Activated CD4-positive, alpha-beta T cell treated with anti-CD3 and anti-CD28 coated beads for 36 hours (primary cell): ENCODE measurements at places on chromosomes 3 and 15. TPM values are rescaled to one million over a fixed set of nuclear protein-coding genes. Genes with fewer than 3 reads are reported as not detected.

DNA sequence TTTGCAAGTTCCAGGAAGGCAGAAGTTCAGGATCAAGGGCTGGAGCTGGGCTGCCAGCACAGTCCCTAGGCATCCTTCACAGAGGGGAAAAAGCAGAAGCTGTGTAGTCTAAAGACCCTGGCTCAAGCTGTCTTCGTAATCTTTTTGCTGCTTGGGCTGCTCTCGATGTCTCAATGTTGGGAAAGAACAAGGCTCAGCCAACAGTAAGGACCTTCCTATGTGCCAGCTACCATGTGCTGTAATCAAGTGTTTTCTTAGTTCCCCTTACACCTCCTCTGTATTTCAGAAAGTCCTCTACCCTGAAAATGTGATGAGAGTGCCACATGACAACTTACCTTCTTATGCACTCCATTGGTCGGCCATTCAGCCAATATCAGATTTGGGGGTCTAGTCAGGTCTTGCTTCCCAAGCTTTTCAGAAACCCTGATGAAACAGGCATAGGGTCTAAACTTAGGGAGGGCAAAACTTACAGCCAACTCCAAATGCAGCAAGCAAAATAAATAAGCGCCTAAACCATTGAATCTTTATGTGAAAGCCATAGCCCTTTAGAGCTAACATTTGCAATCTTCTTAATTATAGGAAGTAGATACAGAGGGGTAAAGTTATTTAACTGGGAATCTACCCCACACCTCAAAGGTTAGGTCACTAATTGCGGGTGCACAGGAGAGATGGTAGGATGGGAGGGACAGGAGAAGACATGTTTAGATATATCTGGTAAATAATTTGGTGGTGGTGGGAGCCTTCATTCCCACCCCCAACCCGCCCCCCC lies 1.2 kb upstream of the EDEM1 start:
- no peaks in the 10 kb centered on the region for H3K27me3 ChIP-seq
- peak overlapping the region; percentile 99 for H3K4me3 ChIP-seq
- H3K36me3 ChIP-seq, result peaks cover 32% of the 10 kb centered on the region
- H3K4me1 ChIP-seq, result peaks cover 18% of the 10 kb centered on the region
- H3K27ac ChIP-seq, result peak overlapping the region; percentile 10

Gene BNC1
- not detected for total RNA-seq

DNA sequence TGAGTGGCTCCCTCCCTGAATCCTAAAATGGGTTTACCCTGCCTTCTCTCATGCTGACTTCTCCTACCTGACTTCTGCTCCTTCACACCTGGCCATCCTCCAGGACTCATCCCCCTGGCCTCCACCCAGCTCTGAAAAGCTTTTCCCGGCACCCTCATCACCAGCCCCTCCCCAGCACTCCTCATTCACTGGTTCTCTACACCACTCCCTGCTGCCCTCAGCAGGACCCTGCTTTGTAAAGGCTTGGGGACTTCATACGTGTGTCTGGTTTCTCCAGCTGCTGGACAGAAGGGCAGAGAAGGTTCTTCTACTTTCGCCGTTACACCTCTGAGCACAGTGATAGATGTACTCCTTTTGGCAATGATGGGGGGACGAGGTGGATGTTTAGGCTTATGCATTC lies 184.9 kb upstream of the UBE3A start:
- no peak overlapping the region for H3K27ac ChIP-seq
- H3K4me1 ChIP-seq, result no peaks in the 10 kb centered on the region

DNA sequence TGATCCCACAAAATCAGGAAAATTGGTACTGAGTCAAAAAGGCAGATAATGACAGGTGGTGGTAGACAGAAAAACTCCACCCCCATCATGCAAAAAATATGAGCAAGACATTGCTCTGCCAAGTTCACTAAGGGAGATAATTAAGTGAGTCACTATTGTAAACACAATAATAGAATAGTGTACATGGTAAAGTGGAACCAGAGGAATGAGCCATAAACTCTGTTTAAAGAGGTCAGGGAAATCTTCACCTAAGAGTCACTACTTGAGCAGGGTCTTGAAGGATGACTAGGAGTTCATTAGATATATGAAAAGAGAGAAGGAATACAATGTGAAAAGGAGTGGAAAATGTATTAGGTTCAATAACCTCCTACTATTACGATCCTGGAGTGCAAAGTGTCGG lies 213.4 kb upstream of the PEX5L start:
- no peaks in the 10 kb centered on the region for H3K4me1 ChIP-seq
- no peak overlapping the region for H3K4me3 ChIP-seq
- peaks cover 3% of the 10 kb centered on the region for H3K27me3 ChIP-seq
- no peaks in the 10 kb centered on the region for H3K36me3 ChIP-seq
- H3K27ac ChIP-seq, result no peak overlapping the region

- H3K36me3 ChIP-seq, result no peaks in the 10 kb centered on the region
- peaks cover 8% of the 10 kb centered on the region for H3K27me3 ChIP-seq
- no peaks in the 10 kb centered on the region for H3K4me1 ChIP-seq
- H3K27ac ChIP-seq, result no peak overlapping the region
- no peak overlapping the region for H3K4me3 ChIP-seq
Measured at GRCh38 chr15:60975952-60976351, 253.2 kb downstream of the RORA start.
